Right lung (tissue), 10 donors: ENCODE measurements at places on chromosomes 2 and 18. TPM values are rescaled to one million over a fixed set of nuclear protein-coding genes. Genes with fewer than 3 reads are reported as not detected.

DNA sequence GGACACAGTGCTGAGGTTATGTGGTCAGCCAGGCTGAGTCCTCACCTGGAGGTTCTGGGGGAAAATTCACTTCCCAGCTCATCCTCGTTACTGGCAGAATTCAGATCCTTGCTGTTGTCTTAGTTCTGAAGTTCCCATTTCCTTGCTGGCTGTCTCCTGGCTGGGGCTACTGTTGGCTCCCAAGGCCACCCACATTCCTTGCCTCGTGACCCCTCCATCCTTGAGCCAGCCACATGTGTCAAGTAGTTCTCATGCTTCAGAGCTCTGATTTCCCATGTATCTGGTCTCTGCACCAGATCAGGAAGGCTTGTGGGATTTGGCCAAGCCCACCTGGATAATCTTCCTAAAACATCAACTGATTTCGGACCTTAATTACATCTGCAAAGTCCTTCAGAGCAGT is 38.1 kb upstream of the RFX8 start:
- no peak for DNase-seq

GPR17 gene
- 0.74 TPM for polyA plus RNA-seq

DNA sequence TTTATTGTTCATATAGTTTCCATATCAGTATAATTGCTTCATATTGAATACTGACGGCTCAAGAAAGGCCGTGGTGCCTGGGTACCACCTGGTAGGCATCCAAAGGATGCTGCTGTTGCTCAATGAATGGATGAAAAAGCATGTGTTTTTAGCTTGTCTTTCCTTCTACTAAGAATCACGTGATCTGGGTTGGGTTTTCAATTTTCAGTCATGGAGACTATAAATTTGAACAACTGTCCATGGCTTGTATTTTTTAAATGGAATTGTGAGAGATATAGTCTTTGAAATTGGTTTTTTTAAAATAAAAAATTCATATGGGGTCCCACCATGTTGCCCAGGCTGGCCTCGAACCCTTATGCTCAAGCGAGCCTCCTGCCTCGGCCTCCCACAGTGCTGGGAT is 25.3 kb downstream of the EMILIN2 start:
- DNase-seq: no peak

GRCh38 chr2:23436346-23437098 is 51.5 kb downstream of the KLHL29 start:
- DNase-seq: no peak

SIX3 gene
- not detected for polyA plus RNA-seq
